ENCODE measurements at places on chromosomes 13 and 19.
A peak's percentile ranks its signal among the peaks of the same experiment; 100 is the strongest.

- no peak for DNase-seq
Observed at GRCh38 chr13:76009267-76009890, 373.2 kb downstream of the LMO7 start.

DNA sequence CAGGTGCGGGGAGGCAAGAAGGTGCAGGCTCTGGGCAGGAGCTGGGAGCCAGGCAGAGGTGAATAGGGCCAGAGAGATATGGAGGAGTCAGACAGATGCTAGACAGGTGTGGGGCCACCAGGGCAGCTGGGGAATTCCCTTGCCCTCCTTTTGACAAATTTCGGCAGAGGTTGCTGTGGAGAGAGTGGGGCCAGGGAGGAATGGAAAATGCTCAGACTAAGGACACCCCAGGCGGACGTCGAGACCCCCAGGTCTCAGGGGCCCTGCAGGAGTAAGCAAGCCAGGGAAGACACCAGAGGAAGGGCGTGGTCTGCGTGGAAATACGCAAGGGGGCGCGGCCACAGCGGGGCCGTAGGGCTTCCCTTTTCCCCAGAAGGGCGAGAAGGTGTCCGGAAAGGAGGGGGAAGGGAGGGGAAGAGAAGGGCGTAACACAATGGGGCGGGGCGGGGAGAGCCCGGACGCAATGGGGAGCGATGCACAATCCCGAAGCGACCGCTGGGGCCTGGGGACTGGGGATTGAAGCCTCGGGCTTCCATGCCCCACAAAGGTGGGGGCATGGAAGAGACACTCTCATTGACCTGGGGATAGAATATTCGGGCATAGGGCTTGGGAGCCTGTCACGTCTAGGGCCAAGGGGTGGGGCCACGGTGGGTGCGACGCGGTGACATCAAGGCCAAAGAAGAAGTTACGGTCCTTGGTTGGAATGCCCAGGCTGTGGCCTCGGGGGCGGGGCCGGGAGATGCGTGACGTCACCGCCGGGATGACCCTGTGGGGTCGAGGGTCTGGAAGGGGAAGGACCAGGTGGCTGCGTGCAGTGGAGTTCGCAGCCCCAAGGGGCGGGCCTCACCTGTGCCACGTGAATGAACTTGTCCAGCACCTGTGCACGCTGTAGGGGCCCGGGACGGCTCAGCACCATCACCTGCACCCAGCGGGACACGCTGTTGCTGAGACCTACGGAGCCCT, 8.2 kb downstream of the RASGRP4 start:
- DNase-seq = peak; percentile 48

- no peak for DNase-seq
Observed at GRCh38 chr19:16795731-16796130, 33.5 kb upstream of the SIN3B start.

DNA sequence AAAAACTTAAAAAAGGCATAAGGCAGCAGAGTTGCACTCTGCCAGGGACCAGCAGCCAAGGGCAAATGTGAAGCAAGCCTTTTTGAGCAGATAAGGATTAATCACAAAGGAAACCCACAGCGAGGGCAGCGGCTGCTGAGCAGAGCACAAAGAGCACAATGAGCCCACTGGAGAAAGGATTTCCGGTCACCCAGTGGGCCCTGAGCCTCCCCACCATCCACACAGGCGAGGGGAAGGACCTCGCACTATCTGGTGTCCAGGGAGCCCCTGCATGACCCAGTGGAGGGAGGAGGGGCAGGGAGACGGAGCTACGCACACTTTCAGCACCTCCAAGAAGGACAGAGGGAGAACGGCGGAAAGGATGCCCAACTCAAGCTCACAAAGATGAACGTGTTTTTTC, 40.0 kb downstream of the COL4A1 start:
- DNase-seq = no peak

GRCh38 chr13:96308568-96308967, 218.7 kb downstream of the HS6ST3 start:
- DNase-seq = no peak

GRCh38 chr13:59445812-59446211, 717.9 kb downstream of the DIAPH3 start:
- no peak for DNase-seq

- DNase-seq = no peak
Observed at GRCh38 chr19:17926044-17926443, 6.8 kb upstream of the CCDC124 start.

- DNase-seq = no peak
Observed at GRCh38 chr19:52307275-52307674, 10.3 kb downstream of the ZNF480 start.

GRCh38 chr19:15971224-15971780, 22.5 kb downstream of the OR10H4 start:
- DNase-seq = no peak

GRCh38 chr13:21435687-21436151, 23.4 kb downstream of the ZDHHC20 start:
- DNase-seq = peak; percentile 71

GRCh38 chr13:86838411-86839120, 832.6 kb upstream of the SLITRK5 start:
- DNase-seq = no peak

GRCh38 chr13:61880578-61881283, 465.1 kb upstream of the PCDH20 start:
- DNase-seq = no peak

- DNase-seq = no peak
Observed at GRCh38 chr13:43805071-43805468, 18.3 kb upstream of the ENOX1 start.

GRCh38 chr13:44276061-44276460, 97.6 kb upstream of the SERP2 start:
- no peak for DNase-seq

- DNase-seq = no peak
Observed at GRCh38 chr13:39273953-39274738, 235.9 kb downstream of the NHLRC3 start.

DNA sequence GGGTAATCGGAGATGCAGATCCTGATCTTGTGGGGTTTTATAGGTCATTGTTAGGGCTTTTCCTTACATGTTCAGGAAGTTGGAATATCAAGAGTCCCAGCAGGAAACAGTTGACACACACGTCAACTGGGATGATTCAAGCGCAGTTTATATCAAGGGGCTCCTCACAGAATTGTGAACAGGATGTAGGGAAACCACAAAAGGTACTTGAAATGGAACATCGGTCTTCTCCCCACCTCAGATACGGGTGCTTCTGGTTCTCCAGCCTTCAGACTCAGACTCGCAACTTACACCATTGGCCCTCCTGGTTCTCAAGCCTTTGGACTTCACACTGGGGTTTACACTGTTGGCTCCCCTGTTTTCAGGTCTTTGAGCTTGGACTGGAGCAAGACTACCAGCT, 19.5 kb downstream of the ZNF557 start:
- no peak for DNase-seq

- no peak for DNase-seq
Observed at GRCh38 chr13:82412749-82413148, 1469.5 kb downstream of the SLITRK1 start.

GRCh38 chr13:83709426-83710132, 172.7 kb downstream of the SLITRK1 start:
- DNase-seq = no peak

DNA sequence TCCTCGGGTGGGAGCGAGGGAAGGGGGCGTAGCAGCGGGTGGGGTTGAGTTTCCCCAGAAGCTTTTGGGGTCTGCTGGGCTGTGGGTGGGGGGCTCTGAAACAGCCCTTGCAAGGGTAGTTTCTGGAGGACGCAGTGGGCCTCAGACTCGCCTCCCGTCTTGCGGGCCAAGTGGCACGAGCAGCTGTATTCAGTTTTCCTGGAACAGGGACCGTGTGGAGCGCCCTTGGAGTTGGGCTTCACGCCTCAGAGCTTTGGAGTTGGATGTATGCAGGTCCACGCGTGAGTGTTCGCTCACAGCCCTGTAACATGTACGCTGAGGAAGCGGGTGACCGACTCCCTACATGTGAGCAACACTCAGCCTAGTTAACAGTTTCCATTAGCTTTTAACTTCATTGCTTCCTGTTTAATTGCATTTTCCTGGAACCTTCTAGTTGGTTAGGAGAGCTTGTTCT, 603 bp downstream of the TM9SF2 start:
- DNase-seq = peak; percentile 51

- DNase-seq = no peak
Observed at GRCh38 chr13:26836626-26837025, 76.0 kb upstream of the GPR12 start.

GRCh38 chr13:100433475-100433874, 155.1 kb downstream of the GGACT start:
- DNase-seq = no peak

- DNase-seq = no peak
Observed at GRCh38 chr19:49739933-49740332, 23.2 kb downstream of the TSKS start.

GRCh38 chr13:51733374-51734298, 70.3 kb downstream of the DHRS12 start:
- DNase-seq = no peak

GRCh38 chr13:73865027-73865426, 269.2 kb downstream of the KLF12 start:
- no peak for DNase-seq

- no peak for DNase-seq
Observed at GRCh38 chr13:93320942-93321341, 94.3 kb downstream of the GPC6 start.

GRCh38 chr13:23680845-23681669, 110.8 kb downstream of the TNFRSF19 start:
- DNase-seq = no peak

- DNase-seq = no peak
Observed at GRCh38 chr13:91579320-91579719, 180.9 kb downstream of the GPC5 start.

GRCh38 chr19:35509861-35510625, 3.4 kb downstream of the DMKN start:
- DNase-seq = peak; percentile 64

DNA sequence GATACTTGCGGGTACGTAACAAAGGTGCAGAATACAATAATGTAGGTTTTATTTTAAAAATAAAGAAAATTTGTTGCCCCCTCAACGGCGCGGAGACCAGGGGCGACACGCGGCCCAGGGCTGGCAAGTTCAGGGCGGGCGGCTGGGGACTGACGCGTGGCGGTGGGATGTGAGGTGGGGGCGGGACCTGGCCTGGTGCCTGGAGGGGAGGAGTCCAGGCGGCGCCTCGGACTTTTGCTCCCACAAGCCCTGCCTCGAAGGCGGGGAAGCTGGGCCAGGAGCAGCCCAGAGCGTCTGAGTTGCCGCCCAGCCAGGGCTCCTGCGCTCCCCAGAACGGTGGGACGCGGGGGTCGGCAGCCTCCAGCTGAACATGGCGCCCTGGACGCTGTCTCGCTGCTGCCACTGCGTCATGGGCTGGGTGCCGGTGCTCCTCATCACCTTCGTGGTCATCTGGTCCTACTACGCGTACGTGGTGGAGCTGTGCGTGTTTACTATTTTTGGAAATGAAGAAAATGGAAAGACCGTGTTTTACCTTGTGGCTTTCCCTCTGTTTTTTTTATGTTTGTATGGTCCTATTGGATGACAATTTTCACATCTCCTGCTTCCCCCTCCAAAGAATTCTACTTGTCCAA, 1122.8 kb upstream of the ATXN8OS start:
- no peak for DNase-seq

DNA sequence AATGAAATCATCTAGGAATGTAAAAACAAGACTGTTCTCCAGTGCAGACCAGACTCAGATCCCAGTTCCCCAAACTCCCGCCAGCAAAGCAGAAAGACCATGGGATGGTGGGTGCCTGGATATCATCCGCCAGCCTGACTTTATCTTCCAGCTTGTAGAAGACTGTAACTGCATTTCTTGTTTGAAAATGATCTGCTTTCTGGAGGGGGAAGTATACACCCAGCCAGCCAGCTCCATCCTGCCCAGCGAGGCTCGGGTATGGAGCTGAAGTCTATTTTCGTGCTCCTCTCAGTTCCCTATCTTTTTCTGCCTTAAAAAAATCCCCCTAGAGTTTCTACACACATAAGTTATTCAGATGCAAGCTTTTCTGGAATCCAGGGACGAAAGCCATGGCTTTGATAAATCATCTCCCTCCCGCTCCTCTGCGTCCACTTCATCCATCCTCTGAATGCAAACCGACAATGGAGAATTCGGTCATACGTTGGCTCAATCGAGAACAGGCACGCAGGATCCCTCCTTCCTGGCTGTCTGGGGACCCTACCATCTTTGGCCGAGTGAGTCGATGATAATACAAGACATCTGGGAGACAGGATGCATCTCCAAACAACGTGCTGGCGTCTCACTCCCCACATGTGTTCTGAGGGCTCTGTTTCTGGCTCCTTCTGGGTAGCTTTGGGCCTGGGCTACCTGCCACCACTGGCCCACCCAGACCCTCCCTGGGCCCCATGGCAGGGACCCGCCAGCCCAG, 31.2 kb downstream of the CEBPG start:
- no peak for DNase-seq

DNA sequence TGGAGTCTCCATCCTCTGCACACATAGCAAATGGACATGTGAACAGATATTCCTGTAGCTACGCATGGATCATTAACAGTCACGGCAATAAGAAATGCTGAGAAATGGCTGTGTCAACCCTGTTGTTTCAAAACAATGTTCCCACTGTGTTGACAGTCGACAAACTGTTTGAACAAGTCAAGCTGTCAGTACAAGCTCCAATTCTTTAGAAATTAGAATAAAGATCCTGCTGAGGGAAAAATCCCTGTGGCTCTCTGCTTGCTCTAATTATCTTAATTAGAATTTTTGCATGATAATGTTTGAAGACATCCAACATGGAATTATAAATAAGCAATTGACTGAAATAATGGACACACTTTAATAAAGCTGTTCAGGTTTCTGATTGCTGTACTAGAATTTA, 37.9 kb upstream of the CPB2 start:
- no peak for DNase-seq

DNA sequence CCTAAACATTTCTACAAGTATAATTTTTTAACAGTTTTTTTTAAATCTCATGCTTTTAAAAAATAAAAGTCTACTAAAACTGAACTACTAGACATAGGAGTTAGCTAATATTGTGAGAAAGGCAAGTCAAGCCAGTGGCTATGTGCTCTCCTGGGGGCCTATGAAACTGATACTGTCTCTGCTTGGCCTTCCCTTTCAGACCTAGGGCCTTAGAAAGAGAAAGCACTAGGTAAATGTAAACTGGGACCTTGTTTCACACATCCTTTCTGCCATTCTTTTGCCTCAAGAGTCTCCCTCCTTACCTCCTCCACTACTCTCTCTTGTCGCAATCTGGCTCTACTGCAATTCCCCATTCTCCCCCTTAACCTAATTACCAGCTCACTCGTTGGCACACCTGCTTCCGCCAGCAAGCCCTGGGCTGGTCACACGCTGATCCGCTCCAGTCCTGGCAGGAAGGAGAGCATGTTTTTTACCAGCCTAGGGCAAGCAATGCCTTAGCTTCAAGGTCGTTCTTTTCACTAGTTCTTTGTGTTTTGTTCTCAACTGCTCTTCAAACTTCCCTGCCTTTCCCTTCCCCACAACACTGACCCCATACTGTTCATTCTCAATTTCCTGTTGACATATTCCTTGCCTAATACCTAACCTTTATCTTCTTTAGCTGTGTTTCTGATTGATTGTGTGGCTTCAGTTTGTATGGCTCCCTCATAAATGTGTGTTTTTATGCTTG, 23.1 kb downstream of the TBC1D4 start:
- DNase-seq = no peak

DNA sequence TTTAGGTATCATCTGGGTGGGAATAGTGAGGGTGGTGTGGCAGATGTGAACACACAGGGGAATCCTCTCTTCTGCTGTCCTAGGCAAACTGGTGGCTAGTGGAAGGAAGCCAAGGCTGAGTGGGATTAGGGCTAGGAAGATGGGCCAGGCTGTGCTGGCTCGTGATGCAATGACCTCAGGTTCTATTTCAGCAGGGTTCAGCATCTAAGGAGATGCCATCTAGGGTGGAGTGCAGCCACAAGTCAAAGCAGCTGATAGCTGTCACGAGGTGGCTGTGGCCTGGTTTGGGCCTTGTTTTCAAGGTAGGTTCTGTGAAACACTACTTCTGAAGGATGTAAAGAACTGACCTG, 21.6 kb downstream of the ARL11 start:
- DNase-seq = no peak

GRCh38 chr13:107305178-107305577, 737.2 kb upstream of the ARGLU1 start:
- no peak for DNase-seq
